ENCODE measurements at places on chromosomes 16 and 17. TPM values are rescaled to one million over a fixed set of nuclear protein-coding genes. Genes with fewer than 3 reads are reported as not detected.

MYL4 gene
- total RNA-seq: 4.2 TPM

CACNG1 gene
- total RNA-seq: 0.47 TPM

DNA sequence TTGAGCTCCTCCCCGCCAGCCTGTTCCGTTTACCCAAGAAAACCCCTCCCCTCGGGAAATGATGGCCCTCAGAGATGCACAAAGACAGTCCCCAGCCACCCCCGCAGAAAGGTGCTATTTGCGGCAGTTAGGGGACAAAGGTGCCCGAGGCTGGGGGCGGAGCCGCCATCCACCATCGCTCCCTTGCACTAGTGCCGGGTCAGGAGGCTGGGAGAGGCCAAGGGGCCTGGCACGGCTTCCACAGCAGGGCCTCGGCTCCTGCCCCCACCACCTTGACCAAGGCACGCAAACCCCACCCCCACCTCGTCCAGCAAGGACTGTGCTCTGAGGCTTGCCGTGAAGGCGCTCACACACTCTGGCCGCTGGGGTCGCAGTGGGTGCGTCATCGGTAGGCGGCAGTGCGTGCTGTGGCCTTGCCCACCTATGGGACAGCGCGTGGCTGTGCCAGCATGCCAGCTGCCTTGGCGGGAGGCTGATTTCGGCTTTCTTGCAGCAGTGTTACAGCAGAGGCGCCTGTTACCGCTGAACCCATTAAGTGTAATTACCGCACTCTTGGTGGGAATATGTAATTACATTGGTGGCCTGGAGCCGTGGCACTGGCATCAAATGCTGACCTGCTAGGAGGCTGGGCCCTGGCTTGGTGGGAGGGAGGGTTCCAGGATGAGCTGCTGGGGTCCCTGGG lies 31.8 kb downstream of the TPSG1 start:
- peak; percentile 18 for DNase-seq

CCL15 gene
- total RNA-seq: not detected

DNA sequence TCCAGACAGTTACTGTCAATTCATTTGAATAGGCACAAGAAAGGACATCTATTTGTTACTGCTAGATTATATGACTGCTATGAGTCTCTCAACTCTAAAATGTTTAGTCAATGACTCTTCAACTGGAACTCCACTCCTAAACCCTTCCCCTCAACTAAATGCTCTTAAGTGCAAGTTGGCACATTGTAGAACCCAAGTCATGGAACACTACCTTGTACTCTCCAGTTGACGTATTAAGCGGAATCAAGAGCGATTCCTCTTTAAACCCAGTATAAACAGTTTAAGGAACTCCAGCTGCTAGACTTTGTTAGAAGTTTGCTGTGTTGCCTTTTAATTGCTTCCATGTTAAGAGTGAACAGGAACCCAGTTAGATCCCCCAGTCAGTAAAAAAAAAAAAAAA lies 44.6 kb downstream of the STH start:
- DNase-seq: no peak

- DNase-seq: no peak
Observed at GRCh38 chr17:82592289-82592766, 55.9 kb downstream of the WDR45B start.

GRCh38 chr16:52740333-52740732 lies 193.4 kb upstream of the TOX3 start:
- no peak for DNase-seq

Measured in occipital lobe (tissue), 3 donors.